Esophagus muscularis mucosa (tissue), 4 donors: ENCODE measurements at places on chromosomes 5 and 9.

- no peak for DNase-seq
Measured at GRCh38 chr9:136614967-136615623, 47.6 kb upstream of the EGFL7 start.

- DNase-seq: no peak
Measured at GRCh38 chr9:69671879-69672595, at the start of gene APBA1. Gene APBA1 (minus strand): TSS chr9:69672371.

DNA sequence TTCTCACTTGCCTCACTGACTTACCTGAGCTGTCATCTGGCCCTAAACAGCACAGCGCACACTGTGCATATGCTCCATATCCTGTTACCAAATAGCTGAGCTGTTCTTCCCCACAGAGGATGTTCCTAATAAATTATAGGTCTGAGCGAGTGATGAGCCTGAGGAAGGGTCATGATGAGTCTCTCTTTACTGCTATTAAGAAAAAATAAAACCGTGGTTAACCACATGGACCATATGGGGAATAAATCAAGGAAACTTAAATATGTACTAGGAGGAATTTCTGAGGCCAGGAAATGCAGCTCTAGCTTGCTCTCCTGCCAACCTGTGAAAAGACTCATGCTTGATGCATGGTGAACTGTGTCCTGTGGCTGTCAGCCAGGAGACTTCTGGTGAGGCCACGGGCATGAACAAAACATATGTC, 424.8 kb upstream of the DMAC1 start:
- DNase-seq: no peak

GRCh38 chr9:105901514-105902109, 207.3 kb downstream of the TMEM38B start:
- DNase-seq: peak; percentile 39

DNA sequence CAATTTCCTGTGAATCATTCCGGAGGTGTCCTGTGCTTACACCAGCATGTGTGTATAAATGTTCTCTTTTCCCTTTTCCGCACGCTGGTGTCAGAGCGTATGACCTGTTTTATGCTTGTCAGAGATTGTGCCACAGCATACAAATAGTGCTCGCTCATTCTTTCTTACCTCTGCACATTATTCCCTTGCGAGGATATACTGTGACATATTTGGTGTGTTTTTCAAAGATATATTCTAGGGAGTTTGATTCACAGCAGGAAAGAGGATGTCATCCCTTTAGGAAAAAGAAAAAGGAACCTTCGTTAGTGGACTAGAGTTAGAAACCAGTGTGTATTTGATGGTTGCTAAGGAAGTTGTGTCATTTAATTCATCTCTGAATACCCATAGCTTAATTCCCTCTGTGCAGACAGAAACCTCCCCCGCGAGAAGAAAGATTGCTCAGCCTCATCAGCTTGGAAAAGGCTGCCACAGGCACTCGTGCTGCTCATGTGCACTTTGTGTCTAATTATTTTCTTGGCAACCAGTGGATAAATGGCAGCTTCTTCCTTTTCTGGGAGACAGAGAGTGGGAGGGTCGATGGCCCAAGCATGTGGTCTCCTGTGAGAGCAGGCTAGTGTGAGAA, 14.7 kb upstream of the CCIN start:
- DNase-seq: no peak

GRCh38 chr5:155263381-155263780, 249.8 kb downstream of the KIF4B start:
- DNase-seq: no peak

DNA sequence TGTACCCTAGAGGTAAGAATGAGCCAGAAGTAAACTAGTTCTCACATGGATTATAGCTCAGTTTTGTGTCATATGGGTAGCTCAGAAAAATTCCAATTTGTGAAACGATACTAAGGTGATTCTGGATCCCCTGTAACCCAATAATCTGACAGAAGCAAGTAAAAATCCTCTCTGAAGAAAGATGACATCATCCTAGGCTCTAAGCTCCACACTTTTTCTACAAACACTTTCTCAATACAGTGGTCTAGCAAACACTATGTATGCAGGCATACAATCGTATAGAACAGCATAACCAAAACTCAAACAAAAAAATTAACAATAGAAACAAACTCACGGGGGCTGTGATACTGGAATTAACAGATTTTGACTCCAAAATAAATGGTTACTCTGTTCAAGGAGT, 26.7 kb upstream of the ZNF169 start:
- DNase-seq: no peak

GRCh38 chr5:2071562-2071961, 188.8 kb upstream of the IRX4 start:
- peak; percentile 50 for DNase-seq
